NCI-H1694 treated with DMSO at 0.1 percent for 48 hours (cell line): ENCODE measurements at places on chromosomes 1 and 21.

- no peak for DNase-seq
Measured at GRCh38 chr1:90135286-90135685, 140.4 kb downstream of the ZNF326 start.

DNA sequence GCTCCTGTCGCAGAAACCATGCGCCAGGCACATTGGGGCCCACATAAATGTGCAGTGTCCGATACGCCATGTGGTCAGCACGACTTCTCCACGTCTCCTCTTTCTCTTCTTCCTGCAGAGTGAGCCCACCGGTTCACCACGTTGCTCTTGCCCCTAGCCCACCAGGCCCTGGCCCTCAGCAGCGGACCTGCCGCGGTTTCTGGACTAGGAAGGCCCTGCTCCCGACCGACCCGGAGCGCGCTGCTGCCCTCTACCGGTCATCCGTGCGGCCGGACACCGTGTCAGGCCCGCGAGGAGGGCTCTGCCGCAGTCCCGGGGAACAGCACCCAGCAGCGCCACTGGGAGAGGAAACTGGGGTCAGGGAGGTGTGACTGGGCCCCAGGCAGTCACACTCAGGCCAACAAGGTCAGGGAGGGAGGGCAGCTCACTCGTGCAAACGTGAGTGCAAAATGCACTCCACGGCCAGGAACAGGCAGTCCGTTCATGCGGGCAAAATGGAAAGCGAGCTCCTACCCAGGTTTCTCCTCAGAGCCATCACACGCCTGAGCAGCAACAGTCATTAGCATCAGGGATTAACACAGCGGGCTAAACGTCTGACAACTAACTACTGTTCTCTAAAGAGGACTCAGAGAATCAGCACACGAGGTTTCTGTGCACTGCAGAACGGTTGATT is 13.7 kb downstream of the TLR5 start:
- no peak for DNase-seq

DNA sequence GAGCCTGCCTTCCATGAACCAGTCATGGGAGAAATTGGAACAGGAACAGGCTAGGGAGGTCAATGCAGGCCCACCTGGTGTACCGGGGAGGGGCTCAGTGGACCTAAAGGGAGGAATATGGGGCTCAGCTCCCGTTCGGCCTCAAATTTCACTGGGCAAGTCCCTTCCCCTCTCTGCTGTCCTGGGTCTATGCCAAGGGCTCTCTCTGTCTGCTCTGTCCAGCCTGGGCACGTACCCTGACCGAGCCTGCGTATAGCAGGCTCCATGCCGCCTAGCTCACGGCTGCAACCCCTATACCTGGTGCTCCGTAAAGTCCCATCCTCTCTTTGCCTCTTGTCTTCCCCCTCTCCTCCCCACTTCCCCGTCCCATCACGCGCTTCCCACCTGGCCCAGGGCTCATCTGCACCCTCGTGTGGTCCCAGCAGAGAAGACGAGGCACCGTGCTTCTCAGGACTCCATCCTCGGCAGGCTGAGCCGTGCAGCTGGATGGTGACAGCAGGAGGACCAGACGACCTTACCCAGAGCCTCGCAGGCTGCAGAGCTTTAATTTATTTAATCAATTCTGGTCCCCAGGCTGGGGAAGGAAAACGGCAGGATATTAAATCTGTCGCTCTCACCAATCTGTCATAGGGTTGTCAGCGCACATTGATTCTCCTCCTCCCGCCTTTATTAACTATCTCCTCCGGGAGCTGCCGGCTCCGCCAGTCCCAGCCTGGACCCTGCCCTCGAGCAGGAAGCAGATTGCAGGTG is 25.0 kb upstream of the DISP3 start:
- DNase-seq, result peak; percentile 89

GRCh38 chr1:58089898-58090534 is 456.5 kb downstream of the OMA1 start:
- no peak for DNase-seq

- no peak for DNase-seq
Measured at GRCh38 chr1:102937401-102937800, 170.9 kb downstream of the COL11A1 start.

DNA sequence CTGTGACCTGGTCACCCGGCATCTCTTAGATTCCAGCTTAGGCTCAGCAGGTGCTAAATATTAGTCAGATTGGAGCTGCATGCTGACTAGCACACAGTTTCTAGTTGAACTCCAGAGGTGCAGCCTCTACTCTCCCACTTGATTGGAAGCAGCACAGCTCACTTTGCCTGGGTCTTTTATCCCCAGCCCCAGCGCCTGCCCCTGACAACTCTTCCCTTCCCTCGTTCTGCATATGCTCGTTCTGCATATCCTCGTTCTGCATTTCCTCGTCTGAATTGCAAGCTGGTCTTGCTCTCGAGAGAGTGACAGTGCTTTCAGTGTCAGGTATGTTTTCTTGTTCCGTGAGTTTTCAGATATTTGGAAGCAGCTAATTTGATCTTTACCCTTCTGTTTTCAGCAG is 11.7 kb downstream of the COL18A1 start:
- no peak for DNase-seq

- no peak for DNase-seq
Measured at GRCh38 chr1:156766298-156767100, 836 bp upstream of the PRCC start.

DNA sequence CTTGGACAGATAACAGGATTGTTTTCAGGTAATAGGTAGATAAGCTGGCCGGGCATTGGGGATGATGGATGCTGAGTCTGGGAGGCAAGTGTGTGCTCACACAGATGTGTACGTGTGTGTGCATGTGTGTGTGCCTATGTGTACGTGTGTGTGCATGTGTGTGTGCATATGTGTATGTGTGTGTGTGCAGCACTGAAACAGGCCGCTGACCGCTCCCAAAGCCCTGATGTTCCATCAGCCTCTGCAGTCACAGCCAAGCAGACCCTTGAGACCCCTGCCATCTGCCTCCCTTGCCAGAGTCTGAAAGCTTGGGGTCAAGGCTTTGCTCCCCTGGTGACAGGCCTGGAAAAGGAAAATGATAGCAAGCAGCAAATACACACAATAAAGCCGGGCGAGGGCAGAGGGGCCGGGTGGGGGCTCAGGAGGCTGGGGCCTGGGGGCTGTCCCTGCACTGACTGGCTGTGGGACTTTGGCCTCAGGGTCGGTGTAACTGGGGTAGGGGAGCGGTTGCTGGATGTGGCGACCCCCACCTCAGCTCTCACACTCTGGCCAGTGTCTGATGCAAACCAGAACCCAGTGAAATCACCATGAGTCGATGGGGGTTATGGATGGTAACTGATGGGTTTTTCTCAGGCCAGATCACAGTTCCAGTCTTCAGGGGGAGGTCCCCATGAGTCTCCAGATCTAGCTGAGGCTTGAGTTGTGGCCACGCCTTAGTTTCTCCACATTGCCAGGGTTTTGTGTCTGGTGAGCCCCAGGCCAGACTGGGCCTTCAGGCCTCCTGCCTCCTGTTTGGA is 9.2 kb upstream of the TNFRSF8 start:
- no peak for DNase-seq

DNA sequence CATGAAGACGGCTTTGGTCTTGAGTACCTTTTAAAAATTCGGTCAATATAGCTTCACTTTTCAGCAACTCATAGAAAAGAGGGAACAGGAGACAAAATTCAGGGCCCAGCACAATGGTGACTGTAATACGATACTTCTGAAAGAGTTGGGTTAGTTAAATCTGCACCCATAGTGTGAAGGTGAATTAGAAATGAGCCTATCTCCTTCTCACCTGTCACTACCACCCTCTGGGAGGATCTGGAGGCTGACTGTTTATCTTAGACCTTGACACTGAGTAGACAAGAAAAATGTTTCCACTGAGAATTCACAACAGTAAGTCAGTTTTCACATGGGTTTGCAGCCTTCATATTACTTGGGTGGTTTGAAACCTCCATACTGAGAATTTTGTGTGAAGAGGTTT is 57.9 kb upstream of the HMGB4 start:
- DNase-seq, result no peak
